ENCODE measurements at places on chromosomes 13 and 19. TPM values are rescaled to one million over a fixed set of nuclear protein-coding genes. Genes with fewer than 3 reads are reported as not detected.
A peak's percentile ranks its signal among the peaks of the same experiment; 100 is the strongest.

ZNF284 gene
- 0.13 TPM for polyA plus RNA-seq

GRCh38 chr13:79671420-79671819, 190.5 kb downstream of the NDFIP2 start:
- H3K27me3 ChIP-seq, result no peaks in the 10 kb centered on the region
- no peaks in the 10 kb centered on the region for H3K36me3 ChIP-seq
- H3K4me1 ChIP-seq, result no peaks in the 10 kb centered on the region

ZIC5 gene
- not detected for polyA plus RNA-seq

ANKRD10 gene
- 79.9 TPM for polyA plus RNA-seq

GRCh38 chr19:17060802-17061201, 14.4 kb downstream of the HAUS8 start:
- no peaks in the 10 kb centered on the region for H3K27me3 ChIP-seq
- peaks cover 31% of the 10 kb centered on the region for H3K36me3 ChIP-seq
- H3K4me3 ChIP-seq, result no peak overlapping the region
- peak overlapping the region; percentile 27 for H3K27ac ChIP-seq
- no peak for DNase-seq

- H3K4me1 ChIP-seq, result peaks cover 18% of the 10 kb centered on the region
- peak; percentile 52 for DNase-seq
- H3K36me3 ChIP-seq, result peaks cover 26% of the 10 kb centered on the region
- no peak overlapping the region for H3K4me3 ChIP-seq
Measured at GRCh38 chr19:34430738-34431625, 2.8 kb downstream of the UBA2 start.

DNA sequence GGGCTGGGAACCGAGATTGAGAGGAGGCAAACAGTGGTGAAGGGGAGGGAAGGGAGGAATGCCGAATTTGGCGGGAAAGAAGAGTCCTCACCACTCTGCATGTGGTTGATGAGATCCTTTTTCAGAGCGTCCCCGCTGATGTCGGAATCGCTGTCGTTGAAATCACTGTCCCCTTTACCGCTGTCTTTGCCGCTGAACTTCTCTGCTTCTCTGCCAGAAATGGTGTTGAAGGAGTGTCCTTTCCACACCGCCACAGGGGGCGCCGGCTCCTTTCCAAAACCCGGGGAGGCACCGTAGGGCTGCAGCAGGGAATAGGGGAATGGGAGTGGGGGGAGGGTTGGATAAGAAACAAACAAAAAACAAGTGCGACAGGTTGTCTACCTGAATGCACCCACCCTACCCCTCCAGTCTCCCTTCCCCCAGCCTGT, 3.1 kb downstream of the PCDH8 start:
- peaks cover 7% of the 10 kb centered on the region for H3K4me1 ChIP-seq
- H3K36me3 ChIP-seq, result no peaks in the 10 kb centered on the region
- DNase-seq, result no peak

CEACAM16 gene
- not detected for polyA plus RNA-seq

DNA sequence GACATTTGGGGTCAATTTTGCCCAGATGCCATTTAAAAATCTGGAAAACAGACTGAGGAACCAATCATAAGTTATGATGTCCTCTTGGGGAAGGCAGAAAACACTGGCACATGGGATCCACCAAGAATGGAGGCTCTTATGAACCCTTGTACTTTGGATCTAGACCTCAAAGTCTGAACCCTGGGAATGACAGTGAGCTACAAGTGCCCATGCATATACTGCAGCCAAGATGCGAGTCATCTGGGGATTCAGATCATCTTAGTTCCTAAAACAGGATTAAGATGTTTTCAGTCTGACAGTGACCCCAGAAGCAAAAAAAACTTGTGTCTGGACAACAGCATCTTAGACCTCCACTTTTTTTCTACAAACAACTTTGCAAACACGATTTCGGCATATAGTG, 100.2 kb upstream of the SIAH3 start:
- peak; percentile 56 for DNase-seq
- peaks cover 13% of the 10 kb centered on the region for H3K36me3 ChIP-seq
- no peaks in the 10 kb centered on the region for H3K27me3 ChIP-seq
- H3K4me1 ChIP-seq, result peaks cover 24% of the 10 kb centered on the region
- peak overlapping the region; percentile 91 for H3K27ac ChIP-seq

DNA sequence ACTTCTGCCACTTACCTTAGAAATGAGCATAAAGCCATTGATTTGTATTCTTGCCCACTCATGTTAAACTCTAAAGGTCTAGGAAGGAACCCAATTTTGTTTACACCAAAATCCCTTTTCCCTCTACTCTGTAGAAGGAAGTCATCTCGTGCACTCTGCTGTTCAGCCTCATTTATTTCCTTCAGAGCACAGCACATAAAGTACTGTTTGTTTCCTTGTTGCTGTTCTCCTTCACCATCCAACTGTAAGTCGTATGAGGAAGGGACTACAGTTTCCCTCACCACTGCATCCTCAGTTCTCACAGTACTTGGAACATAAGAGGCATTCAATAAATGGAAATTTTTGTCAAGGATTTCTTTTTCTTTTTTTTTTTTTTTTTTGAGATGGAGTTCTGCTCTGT, 24.6 kb downstream of the CDADC1 start:
- no peak overlapping the region for H3K4me3 ChIP-seq
- H3K36me3 ChIP-seq, result peaks cover 26% of the 10 kb centered on the region

NAPSA gene
- polyA plus RNA-seq, result 0.52 TPM

ZNF497 gene
- polyA plus RNA-seq, result 0.60 TPM

DNA sequence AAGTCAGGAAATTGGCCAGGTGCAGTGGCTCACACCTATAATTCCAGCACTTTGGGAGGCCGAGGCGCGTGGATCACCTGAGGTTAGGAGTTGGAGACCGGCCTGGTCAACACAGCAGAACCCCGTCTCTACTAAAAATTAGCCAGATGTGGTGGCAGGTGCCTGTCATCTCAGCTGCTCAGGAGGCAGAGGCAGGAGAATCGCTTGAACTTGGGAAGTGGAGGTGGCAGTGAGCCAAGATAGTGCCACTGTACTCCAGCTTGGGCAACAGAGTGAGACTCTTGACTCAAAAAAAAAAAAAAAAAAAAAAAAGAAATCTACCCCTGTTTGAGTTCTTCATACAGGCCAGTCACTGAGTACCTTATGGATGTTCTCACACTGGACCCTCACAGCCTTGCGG, 42.0 kb downstream of the SLC15A1 start:
- H3K36me3 ChIP-seq, result no peaks in the 10 kb centered on the region
- DNase-seq, result no peak
- H3K4me3 ChIP-seq, result no peak overlapping the region
- H3K27ac ChIP-seq, result no peak overlapping the region
- H3K27me3 ChIP-seq, result no peaks in the 10 kb centered on the region

DNA sequence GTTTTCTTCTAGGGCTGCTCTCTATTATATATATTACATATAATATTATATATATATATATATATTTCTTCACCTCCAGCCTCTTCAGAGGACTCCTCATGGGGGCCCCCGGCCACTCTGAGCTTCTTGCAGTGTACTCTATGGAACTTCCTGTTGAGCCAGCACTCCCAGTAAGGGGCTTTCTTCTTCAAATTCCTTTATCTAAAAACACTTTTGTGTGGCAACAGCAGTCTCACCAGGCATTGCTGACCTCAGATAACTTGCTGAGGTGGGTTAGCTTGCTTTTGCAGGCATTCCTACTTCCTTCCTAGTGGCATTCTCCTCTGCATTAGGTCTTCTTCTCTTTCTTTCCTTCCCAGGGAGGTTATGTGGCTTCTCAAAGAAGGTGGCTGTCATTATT, 381.5 kb downstream of the MYO16 start:
- H3K4me1 ChIP-seq, result no peaks in the 10 kb centered on the region
- no peaks in the 10 kb centered on the region for H3K27me3 ChIP-seq
- no peak for DNase-seq
- H3K27ac ChIP-seq, result no peak overlapping the region

- no peak overlapping the region for H3K4me3 ChIP-seq
- H3K27me3 ChIP-seq, result no peaks in the 10 kb centered on the region
- no peaks in the 10 kb centered on the region for H3K4me1 ChIP-seq
- no peak overlapping the region for H3K27ac ChIP-seq
- DNase-seq, result no peak
Measured at GRCh38 chr19:23403581-23404324, 8.5 kb upstream of the ZNF91 start.

GRCh38 chr19:44951179-44952159, 3.7 kb upstream of the CLPTM1 start:
- H3K4me3 ChIP-seq, result no peak overlapping the region
- peaks cover 21% of the 10 kb centered on the region for H3K4me1 ChIP-seq
- DNase-seq, result peak; percentile 64
- H3K27ac ChIP-seq, result peak overlapping the region; percentile 32
- peaks cover 13% of the 10 kb centered on the region for H3K36me3 ChIP-seq
- no peaks in the 10 kb centered on the region for H3K27me3 ChIP-seq

DNA sequence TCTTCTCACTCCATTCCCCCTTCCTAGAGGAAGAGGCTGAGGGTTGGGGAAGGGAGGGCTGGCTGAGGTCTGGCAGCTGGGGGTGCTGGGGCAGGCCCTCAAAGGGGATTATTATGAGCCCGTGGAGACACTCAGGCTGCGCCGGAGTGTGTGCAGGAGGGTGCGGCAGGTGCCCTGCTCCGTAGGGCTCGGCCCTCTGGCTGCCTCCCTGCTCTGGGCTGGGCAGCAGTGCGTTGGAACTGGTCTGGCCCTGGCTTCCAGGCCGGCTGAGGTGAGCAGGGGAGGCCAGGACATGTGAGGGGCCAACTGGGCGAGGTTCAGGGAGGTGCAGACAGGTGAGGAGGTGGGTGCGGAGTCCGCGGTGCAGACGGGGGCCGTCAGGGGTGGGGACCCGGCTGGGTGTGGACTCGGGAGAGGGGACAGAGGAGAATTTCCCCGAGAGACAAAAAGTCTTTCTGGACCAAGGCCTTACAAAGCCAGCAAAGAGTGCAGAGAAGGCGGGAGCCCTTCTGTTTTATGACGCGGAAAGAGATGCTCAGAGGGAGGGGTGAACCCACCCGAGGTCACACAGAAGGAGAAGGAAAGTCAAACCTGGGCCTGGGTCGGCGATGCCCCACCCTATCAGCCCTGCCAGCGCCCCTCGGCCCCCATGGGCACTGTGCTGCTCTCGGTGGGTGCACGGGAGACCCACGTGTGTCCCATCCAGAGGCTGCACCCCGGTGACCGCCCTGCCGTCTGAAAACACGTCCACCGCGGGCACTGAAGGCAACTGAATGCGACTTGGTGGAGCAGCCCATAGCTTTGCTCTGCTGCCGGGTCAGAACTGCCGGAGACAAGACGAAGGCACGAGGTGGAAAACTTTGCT, 31.0 kb downstream of the PIP5K1C start:
- H3K27me3 ChIP-seq, result peaks cover 18% of the 10 kb centered on the region
- H3K36me3 ChIP-seq, result peaks cover 28% of the 10 kb centered on the region
- peaks cover 21% of the 10 kb centered on the region for H3K4me1 ChIP-seq
- H3K4me3 ChIP-seq, result no peak overlapping the region
- H3K27ac ChIP-seq, result no peak overlapping the region

DNA sequence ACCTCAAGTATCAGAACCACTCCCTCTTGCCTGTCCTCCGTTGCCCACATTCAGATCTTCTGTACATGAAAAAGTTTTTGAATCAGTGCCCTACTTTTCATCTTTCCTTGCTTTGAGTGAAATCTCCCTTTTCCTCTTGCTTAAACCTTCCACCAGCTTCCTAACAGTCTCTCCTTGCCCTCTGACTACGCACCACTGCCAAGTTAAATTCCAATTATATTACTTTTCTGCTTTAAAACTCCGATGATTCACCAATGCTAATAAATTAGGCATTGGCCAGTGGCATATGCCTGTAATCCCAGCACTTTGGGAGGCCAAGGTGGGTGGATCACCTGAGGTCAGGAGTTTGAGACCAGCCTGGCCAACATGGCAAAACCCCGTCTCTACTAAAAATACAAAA, 30.7 kb upstream of the RFXAP start:
- no peaks in the 10 kb centered on the region for H3K36me3 ChIP-seq
- H3K4me1 ChIP-seq, result no peaks in the 10 kb centered on the region
- no peak overlapping the region for H3K4me3 ChIP-seq
- DNase-seq, result no peak
- H3K27me3 ChIP-seq, result no peaks in the 10 kb centered on the region

- peaks cover 67% of the 10 kb centered on the region for H3K4me1 ChIP-seq
- no peak for DNase-seq
- H3K27ac ChIP-seq, result peak overlapping the region; percentile 76
Measured at GRCh38 chr19:33300009-33300893, 2.1 kb downstream of the CEBPA start.

- no peaks in the 10 kb centered on the region for H3K27me3 ChIP-seq
- no peak for DNase-seq
- no peak within 1 kb of the TSS for H3K4me3 ChIP-seq
- H3K27ac ChIP-seq, result no peak within 1 kb of the TSS
Measured at GRCh38 chr19:50513746-50514345, at the start of gene ASPDH. ASPDH (minus strand) TSS chr19:50513913; CDS start chr19:50513823, 90 bp downstream.

CD37 gene
- polyA plus RNA-seq, result 194 TPM

DNA sequence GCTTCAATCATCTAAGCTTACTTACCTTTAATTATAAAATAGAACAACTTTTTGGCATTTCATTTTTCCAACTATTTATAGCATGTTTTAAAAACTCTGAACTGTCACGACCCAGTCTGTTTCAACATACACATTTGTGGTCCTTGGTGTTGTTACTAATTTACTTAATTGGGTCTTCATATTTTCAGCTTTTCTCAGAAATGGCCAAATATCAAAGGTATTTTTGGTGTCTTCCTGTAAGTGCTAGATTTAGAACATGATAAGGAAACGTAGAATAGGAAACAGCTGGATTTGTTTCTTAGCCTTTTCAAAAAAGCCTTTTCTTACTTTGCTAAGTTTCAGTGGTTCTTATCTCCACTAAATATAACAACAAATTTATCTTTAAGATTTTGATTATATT, 11.4 kb downstream of the LPAR6 start:
- H3K27ac ChIP-seq, result no peak overlapping the region
- peaks cover 56% of the 10 kb centered on the region for H3K4me1 ChIP-seq
- H3K4me3 ChIP-seq, result no peak overlapping the region
- H3K27me3 ChIP-seq, result no peaks in the 10 kb centered on the region
- H3K36me3 ChIP-seq, result no peaks in the 10 kb centered on the region

SPACA4 gene
- not detected for polyA plus RNA-seq

CCNA1 gene
- polyA plus RNA-seq, result not detected

GRCh38 chr13:110109910-110110309, 197.0 kb downstream of the COL4A1 start:
- no peak for DNase-seq
- H3K4me1 ChIP-seq, result peaks cover 9% of the 10 kb centered on the region
- no peak overlapping the region for H3K27ac ChIP-seq
- H3K27me3 ChIP-seq, result no peaks in the 10 kb centered on the region
- H3K4me3 ChIP-seq, result no peak overlapping the region

- no peak for DNase-seq
- H3K4me3 ChIP-seq, result no peak overlapping the region
- peaks cover 35% of the 10 kb centered on the region for H3K4me1 ChIP-seq
- peaks cover 9% of the 10 kb centered on the region for H3K36me3 ChIP-seq
Measured at GRCh38 chr19:58570770-58571574, 2.2 kb downstream of the MZF1 start.

CYP2A6 gene
- polyA plus RNA-seq, result not detected

DNA sequence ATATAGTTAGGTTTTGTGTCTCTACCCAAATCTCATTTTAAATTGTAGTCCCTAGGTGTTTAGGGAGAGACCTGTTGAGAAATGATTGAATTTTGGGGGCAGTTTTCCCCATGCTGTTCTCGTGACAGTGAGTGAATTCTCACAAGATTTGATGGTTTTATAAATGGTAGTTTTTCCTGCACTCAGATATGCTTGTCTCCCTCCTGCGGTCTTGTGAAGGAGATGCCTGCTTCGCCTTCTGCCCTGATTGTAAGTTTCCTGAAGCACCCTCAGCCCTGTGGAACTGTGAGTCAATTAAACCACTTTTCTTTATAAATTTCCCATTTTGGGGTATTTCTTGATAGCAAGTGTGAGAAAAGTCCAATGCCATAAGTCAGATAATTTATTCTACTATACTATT, 1977.5 kb upstream of the PCDH20 start:
- H3K4me1 ChIP-seq, result no peaks in the 10 kb centered on the region
- H3K27me3 ChIP-seq, result no peaks in the 10 kb centered on the region
- no peak for DNase-seq
- no peak overlapping the region for H3K27ac ChIP-seq

KLK14 gene
- not detected for polyA plus RNA-seq

SIGLECL1 gene
- not detected for polyA plus RNA-seq

CEBPA gene
- 17.9 TPM for polyA plus RNA-seq

Data from CD14-positive monocyte (primary cell).